ENCODE measurements at places on chromosomes 3 and 15.

- no peak for DNase-seq
Observed at GRCh38 chr15:76840830-76841460, 64.2 kb downstream of the SCAPER start.

- DNase-seq: no peak
Observed at GRCh38 chr15:83919978-83920510, 266.1 kb downstream of the ADAMTSL3 start.

- no peak for DNase-seq
Observed at GRCh38 chr15:68421115-68421551, 10.8 kb downstream of the ITGA11 start.

- no peak for DNase-seq
Observed at GRCh38 chr3:14162178-14162577, 16.2 kb downstream of the XPC start.

DNA sequence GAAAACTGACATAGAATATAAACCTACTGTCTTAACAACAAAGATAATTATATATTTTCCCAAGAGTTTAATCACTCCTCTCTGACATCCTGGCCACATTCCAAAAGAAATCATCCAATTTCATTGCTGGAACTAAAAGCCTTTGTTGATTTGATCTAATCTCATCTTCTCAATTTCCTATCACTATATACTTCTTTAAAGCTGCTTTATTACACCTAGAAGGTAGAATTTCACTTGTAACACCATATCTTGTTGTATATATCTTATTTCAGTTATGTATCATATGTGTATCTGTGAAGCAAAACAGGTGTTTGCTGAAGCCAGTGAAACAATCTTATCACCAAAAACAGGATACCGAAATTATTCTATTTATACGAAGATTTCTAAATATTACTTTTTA, 740.2 kb downstream of the ROBO1 start:
- DNase-seq: no peak
